ENCODE measurements at places on chromosomes 1 and 21. TPM values are rescaled to one million over a fixed set of nuclear protein-coding genes. Genes with fewer than 3 reads are reported as not detected.
A peak's percentile ranks its signal among the peaks of the same experiment; 100 is the strongest.

- no peak for DNase-seq
Measured at GRCh38 chr1:1922956-1923833, 4.1 kb upstream of the TMEM52 start.

- DNase-seq, result no peak
Measured at GRCh38 chr1:109193653-109194590, 19.8 kb upstream of the SARS1 start.

DNA sequence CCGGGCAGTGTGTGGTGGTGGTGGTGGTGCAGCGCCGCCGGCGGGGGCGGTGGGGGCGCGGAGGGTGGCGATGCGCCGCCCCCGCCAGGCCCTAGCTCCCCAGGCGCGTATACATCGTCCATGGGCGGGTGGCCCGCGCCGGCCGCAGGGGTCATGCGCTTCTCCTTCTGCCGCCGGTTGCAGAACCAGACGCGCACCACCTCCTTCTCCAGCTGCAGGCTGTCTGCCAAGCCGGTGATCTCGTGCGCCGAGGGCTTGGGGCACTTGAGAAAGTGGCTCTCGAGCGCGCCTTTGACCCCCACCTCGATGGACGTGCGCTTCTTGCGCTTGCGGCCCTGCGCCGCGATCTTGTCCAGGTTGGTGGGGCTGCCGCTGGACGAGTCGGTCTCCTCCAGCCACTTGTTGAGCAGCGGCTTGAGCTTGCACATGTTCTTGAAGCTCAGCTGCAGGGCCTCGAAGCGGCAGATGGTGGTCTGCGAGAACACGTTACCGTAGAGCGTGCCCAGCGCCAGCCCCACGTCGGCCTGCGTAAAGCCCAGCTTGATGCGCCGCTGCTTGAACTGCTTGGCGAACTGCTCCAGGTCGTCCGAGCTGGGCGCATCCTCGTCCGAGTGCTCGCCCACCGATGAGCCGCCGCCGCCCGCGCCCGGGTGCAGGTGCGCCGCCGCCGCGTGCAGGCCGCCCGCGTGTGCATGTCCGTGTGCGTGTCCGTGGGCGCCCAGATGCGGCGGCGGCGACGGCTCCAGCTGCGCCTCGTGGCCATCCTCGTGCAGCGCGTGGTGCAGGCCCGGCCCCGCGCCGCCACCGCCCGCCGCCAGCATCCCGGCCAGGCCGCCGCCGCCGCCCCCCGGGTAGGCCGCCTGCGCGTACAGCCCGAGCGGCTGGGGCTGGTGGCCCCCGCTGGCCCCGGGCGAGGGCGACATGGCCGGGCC lies 926 bp downstream of the POU3F1 start:
- DNase-seq, result no peak

GRCh38 chr1:200558866-200559459 lies 61.6 kb downstream of the KIF14 start:
- DNase-seq, result peak; percentile 18

- no peak for DNase-seq
Measured at GRCh38 chr21:46639489-46640386, 4.3 kb downstream of the PRMT2 start.

GRCh38 chr1:10122926-10123325 lies 87.4 kb upstream of the KIF1B start:
- no peak for DNase-seq

GRCh38 chr1:234925440-234926263 lies 203.0 kb downstream of the TOMM20 start:
- DNase-seq, result peak; percentile 100

GRCh38 chr21:35825370-35826353 lies 234.7 kb downstream of the SETD4 start:
- no peak for DNase-seq

DNA sequence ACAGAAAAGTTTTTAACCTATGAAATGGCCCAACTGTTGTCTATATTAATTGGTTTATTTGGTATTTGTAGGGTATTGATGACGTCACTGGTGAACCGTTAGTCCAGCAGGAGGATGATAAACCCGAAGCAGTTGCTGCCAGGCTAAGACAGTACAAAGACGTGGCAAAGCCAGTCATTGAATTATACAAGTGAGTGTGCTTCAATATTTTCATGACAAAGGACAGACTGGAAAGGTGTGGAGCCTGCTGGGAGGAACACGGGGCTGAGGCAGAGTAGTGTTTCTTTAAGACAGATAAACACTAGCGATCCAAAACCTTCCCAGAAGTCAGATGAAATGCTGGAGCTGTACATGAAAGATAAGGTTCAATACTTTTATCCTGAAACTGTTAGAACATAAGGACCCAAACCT lies 76.7 kb downstream of the AK4 start:
- no peak for DNase-seq

GRCh38 chr1:22418312-22418711 lies 33.3 kb upstream of the ZBTB40 start:
- no peak for DNase-seq

- DNase-seq, result no peak
Measured at GRCh38 chr1:209048941-209049669, 534.4 kb upstream of the CAMK1G start.

- DNase-seq, result no peak
Measured at GRCh38 chr1:159958719-159959380, 4.8 kb upstream of the SLAMF9 start.

DNA sequence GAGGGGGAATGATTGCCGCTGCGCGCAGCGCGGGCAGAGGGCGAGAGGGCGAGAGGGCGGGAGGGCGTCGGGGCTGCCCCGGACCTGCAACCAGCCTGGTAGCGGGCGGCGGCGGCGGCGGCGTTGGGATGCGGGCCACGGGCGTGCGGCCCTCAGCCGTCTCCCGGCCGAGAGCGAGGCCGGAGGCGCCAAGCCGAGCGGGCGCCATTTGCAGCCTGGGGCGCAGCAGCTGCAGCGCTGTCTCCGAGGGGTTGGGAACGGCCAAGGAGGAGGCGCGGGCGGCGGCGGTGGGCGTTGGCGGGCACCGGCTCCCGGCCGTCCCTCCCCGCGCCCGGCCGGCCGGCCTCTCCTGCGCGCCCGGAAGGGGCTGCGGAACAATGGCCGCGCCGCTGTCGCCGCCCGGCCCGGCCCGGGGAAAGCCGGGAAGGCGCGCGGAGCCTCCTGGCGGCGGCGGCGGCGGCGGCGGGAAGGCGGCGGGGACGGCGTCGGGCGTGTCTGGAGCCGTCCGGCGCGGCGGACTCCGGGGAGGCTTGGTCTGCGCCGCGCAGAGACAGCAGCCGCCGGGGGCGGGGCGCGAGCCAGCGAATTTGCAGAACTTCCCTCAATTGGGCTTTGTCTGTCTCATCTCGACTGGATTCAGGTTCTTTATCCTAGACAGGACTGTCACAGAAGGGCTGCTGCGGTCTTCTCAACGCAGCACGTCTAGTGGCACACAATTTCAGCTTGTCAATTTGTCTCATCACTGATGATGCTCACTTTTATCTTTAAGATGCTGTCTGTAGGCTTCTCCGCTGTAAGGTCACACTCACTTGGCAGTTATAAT lies 35.7 kb downstream of the ZBTB8B start:
- DNase-seq, result no peak

- DNase-seq, result no peak
Measured at GRCh38 chr21:15037095-15037899, 27.5 kb downstream of the NRIP1 start.

IGSF9 gene
- total RNA-seq, result 1.9 TPM

NEK2 gene
- total RNA-seq, result 4.3 TPM
